ENCODE measurements at places on chromosomes 13 and 19.
A peak's percentile ranks its signal among the peaks of the same experiment; 100 is the strongest.

- DNase-seq = peak; percentile 64
Measured at GRCh38 chr13:45482571-45483173, 17.9 kb downstream of the COG3 start.

DNA sequence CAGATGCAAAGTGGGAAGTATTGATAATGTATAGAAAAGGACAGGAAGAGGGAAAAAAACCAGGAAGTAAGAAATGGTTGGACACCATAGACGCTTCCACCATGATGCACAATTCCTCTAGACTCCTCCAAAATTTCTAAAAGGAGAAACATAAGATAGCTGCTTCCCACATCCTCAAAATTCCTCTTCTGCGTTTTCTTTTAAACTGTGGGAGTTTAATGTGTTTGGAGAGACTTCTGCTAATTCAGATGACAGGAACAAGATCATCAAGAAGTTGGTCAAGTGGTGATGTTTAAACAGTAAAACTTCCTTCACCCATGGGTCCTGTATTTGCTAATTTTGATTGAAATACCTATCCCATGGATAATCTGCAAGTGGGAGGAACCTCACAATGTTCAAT lies 130.2 kb downstream of the IRS2 start:
- no peak for DNase-seq

DNA sequence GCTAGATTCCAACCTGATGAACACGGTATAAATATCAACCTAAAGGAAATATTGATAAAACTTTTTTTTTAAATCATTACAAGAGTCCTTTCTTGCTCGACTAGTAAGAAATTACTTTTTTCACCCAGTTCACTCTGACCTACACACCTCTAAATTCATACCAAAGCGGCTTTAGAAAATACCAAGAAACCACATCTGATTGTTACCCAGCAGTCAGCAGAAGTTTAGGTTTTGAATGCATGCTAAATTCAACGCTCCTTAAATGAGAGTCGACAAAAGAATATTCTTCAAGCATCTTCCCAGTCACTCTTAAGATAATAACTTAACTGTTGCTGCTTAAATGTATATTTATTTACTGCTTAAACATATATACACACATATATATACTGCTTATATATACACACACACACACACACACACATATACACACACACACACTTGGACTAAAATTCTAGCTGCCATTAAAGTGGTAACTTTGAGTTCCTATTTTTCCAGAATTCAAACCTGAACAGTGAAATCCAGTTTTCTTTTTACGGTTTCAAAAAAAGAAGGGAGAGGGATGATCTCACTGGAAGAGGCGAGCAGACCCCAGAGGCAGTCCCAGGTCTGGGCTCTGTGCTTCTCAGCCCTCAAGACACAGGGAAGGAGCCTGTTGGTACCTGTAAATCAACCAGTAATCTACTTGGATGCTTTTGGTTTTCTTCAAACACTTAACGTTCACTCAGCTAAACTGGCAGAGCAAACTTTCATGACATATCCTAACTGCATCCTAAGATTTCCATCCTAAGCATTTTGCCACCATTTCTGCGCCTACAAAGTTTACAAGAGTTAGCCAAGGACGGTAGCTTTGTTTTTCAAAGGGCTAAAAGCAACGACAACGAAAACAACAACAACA lies 1.7 kb downstream of the STK24 start:
- no peak for DNase-seq

GRCh38 chr19:42272989-42273406 lies 3.9 kb downstream of the CIC start:
- no peak for DNase-seq

- no peak for DNase-seq
Measured at GRCh38 chr13:33825083-33825482, 7.1 kb downstream of the RFC3 start.

- DNase-seq = peak; percentile 46
Measured at GRCh38 chr19:10219678-10220077, 11.5 kb downstream of the S1PR2 start.

GRCh38 chr19:38317104-38317612 lies 1.4 kb upstream of the YIF1B start:
- DNase-seq = no peak

DNA sequence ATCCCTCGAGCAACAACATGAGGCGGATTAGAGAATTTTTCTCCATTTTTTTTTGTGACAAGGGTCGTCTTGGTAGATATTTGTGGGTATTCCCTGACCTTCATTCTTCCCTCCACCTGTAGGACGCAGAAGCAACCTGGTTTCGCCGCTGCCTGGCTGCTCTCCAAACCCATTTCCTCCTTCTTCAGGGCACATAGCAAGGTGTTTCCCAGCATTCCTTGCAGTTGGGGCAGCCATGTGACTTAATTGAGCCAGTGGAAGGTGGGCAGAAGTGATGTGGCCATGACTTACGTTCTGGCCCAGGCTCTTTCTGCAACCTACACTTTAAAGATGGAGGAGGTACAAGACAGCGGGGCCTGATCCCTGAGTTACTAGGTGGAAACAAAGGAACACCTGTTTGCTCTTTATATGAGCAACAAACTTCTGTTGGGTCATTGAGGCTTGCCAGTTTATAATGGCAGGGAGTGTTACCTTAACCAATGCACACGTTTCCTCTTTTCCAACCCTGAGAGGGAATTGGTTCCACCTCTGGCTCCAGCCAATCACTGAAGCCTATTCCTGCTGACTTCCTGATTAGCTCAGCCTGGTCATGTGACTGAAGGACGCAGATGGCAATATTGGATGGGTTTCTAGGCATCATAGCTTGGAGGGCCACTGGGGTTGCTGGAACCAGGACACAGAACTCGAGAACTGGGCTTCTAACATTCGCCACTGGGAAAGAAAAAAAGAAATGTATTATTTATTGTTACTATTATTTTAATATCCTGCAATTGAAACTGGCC lies 30.8 kb upstream of the ZNRF4 start:
- DNase-seq = no peak

DNA sequence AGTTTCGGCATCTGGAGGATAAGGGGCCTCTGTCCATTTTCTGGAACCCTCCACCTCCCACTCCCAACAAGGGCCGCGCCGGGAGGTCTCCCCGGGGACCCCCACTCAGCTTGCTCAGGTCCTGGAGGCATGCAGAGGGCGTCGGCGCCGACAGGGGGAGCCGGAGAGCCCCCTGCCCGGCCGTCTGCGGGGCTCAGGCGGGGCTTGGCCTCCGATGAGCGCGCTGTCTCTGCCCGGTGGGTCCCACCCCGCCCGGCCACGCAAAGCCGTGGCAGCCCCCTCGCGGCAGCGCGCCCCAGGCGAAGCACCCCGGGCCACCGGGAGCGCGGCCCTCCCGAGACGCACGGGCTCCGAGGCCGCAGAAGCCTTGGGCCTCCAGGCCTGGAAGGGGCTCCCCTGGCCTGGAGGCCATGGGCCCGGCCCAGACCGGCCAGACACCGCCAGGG lies 149.7 kb upstream of the ZNF536 start:
- DNase-seq = no peak

GRCh38 chr13:37585541-37585940 lies 13.0 kb downstream of the POSTN start:
- DNase-seq = no peak

GRCh38 chr13:68481130-68481529 lies 1251.0 kb upstream of the PCDH9 start:
- no peak for DNase-seq

- DNase-seq = no peak
Measured at GRCh38 chr13:61725806-61726205, 310.2 kb upstream of the PCDH20 start.

DNA sequence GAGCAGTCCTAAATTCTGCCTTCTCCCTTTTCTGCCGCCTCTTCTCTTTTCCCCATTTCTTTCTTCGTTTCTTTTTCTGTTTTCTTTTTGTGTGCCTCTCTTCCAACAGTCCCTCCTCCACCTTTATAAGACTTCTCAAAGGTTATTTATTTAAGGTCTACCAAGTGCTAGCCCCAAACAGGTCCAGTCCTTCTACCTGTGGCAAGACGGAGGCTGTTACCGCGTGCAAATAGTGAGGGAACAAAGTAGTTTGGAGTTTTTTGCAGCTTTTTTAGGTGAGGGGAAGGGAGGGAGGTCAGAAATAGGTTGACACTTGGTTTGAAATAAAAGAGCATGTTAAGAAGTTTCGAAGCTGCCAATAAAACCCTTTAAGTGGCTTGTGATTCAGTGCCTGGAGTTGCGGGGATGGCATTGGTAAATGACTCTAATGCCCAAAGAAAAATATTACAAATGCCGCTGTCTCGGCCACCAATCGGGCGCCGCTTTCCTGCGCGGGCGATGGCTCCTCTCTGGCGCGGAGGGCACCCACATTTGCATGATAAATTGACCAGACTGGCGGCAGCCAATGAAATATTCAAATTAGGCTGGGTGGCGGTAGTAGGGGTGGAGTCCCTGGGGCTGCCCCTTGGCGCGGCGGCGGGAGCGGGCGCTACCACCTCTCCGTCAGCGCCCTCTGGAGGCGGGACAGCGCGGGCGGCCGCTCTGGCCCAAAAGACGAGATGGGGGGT lies 7.5 kb upstream of the TSHZ3 start:
- no peak for DNase-seq

- no peak for DNase-seq
Measured at GRCh38 chr13:46385946-46386345, 1.1 kb downstream of the RUBCNL start.

DNA sequence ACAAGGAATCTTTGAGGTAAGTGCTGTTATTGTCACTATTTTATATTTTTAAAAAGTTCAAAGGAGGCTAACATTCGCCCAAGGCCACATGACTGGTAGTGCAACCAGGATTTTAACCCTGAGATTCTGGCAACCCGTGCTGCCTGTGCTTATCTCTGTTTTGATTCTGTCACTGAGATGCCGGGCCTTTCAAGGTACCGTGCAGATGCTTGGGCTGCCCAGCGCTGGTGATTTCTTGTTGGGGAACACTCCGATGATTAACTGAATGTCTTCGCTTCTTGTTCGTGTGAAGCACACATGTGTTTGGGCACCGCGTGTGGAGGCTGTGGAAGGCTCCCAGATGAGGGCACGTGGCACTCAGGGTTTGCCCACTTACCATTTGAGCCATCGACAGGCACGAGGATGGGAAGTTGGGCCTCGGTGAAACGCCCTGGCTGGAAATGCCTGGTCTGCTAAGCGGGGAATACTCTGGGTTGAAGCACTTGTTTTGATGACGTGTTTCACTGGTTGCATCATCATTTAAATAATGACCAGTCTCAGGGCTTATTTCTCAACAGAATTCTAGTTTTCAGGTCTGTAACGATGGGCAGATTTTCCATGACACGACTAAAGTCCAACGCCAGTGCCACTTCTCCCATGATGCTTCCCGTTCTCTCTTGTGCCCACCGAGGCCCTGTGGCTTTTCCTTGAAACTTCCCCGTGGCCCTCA lies 392.7 kb downstream of the FGF9 start:
- DNase-seq = no peak

- peak; percentile 71 for DNase-seq
Measured at GRCh38 chr13:23979361-23980159, 82.3 kb upstream of the C1QTNF9B start.
